ENCODE measurements at places on chromosomes 11 and 22.

DNA sequence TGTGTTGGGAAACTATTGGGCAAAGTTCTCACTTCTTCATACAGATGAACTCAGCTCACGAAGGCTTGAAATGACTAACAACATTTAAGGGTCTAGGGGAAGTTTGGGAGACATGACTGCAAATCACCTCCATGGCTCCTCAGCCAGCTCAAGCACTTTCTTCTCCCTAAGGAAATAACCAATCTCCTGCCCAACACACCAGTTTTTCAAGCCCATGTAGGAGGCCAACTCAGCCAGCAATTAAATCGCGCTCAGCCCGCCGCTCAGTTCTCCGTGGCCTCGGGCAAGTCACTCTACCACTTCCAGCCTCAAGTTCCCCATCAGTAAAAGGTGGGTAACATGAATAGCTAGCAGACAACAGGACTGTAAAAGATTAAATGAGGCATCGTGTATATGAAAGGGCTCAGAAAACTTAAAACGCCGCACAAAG, 796 bp downstream of the POLDIP3 start:
- DNase-seq, result no peak

- no peak for DNase-seq
These were observed 82.0 kb upstream of the SC5D start for GRCh38 chr11:121210445-121211080.

DNA sequence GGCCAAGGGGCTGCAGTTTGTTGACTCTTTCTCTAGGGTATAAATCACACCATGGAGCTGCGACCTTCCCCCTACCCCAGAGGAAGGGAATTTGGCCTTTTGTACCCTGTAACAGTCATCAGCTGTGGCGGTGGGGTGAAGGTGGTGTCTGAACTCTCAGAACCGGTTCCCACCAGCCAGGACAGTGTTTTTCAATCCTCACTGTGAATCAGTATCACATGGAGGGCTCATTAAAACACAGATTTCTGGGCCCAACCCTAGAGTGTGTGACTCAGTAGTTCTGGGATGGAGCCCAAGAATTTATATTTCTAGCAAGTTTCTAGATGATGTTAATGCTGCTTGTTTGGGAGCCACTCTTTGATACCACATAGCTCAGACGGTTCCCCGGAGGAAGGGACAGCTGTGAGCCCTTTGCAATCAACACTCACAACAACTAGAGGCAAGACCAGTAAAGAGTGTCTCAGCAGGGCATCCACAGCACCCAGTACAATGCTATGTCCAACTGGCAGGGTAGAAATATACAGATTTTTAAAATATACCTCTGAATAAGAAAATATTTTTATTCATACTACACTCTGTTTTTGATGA, 43.9 kb upstream of the FAT3 start:
- DNase-seq, result no peak

- DNase-seq, result peak; percentile 43
These were observed 1.2 kb downstream of the MRPL17 start for GRCh38 chr11:6681949-6682348.

DNA sequence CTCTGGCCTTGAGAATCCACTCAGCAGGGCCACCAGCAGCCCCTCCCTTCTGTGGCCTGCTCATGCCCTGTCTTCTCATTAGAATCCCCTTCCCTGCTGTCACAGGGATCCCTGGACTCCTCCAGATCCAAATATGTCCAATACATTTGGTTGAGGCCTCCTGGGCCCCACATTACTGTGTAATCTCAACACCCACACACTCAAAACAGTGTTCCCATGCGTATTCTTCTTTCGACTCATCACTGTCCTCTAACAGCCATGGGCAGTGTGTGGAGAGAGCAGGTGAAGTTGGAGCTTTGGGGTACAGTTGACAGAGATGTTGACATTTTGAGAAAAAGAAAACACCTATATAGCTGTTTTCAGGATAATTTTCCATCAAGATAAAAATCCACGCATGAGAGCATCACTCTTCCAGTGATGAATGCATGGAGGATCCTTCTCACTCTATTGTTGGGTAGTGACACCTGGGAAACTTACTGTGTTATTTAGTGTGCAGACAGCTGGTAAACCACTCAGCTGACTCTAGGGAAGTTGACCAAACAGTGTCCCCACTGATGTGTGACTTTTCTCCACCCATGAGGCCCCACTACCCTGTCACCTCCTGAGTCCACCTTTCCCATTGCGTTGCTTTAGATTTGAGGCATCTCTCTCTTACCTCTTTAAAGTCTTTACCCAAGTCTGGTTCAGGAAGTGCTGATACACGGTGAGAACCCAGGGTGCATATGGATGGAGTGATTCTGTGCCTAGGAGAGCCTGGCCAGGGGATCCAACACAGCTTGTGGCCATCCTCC, 28.7 kb upstream of the VPREB1 start:
- no peak for DNase-seq

DNA sequence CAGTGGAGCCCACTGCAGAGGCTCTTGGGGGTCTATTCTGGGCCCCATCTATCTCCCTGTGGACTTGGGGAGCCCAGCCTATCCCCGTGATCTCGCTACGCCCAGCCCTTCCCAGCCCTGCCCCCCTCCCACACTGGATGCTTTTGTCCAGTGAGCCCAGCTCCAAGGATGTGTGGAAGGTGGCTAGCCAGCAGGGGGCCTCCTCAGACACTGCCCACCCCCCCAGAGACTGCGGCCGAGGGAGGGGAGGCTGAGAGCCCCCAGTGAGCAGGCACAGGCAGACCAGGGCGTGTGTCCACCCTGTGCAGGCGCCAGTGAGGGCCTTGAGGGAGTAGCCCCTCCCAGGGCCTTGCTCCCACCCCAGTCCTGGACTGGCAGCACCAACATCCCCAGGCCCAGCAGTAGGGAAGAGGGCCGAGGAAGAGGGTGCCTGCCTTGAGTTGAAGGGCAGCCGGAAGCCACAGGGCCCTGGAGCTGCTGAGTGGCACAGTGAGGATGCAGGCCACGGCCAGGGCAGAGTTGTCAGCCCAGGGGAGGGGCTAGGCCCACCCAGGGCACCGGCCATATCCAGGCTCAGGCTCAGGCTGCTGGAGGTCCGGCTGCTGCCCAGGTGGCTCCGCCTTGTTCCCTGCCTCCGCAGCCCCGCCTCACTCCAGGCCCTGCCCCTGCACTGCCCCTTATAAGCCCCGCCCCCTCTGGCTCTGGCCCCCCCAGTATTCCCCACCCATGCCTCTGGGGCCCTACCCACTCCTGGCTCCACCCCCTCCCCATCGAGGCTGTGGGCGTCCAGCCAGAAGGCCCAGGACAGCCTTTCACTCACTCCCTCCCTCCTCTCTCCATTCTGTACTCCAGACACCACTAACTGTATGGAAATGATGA, 28.0 kb downstream of the MOB2 start:
- DNase-seq, result peak; percentile 15

DNA sequence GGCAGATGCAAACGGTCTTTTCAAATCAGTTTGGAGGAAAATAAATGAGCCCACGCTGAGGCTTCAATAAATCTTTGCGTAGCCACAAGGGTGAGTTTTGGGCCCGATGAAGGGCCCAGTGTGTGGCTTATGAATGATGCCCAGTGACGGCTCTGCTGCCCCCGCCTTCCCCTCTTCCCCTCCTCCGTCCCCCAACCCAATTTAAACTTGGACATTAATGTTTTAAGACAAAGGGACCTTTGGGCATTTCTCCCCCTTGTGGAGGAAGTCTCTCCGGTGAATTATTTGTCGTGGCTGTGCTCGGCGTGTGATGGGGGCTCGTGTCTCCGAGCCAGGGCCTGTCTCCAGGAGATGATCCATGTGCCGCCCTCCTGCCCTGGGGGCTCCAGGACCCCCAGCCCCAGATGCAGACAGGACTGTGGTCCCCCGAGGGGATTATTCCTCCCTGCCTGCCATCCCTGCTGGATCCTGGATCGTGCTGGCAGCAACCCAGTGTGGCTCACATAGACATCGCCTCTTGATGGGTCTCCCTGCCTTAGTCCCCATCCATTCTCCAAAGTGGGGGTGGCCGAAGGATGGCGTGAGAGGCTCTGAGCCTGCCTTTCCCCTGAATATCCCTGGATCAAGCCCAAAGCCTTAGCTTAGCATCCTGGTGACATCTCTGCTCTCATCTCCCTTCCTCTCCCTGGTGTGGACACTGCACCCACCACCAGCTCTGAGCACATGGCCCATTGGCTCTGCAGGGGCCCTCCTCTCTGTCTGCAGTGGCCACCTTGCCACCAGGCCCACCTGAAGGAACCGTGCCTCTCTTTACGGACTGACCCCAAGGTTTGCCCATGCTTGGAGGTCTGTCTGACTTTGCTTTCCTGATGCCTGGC, 56.4 kb downstream of the SMIM38 start:
- no peak for DNase-seq

DNA sequence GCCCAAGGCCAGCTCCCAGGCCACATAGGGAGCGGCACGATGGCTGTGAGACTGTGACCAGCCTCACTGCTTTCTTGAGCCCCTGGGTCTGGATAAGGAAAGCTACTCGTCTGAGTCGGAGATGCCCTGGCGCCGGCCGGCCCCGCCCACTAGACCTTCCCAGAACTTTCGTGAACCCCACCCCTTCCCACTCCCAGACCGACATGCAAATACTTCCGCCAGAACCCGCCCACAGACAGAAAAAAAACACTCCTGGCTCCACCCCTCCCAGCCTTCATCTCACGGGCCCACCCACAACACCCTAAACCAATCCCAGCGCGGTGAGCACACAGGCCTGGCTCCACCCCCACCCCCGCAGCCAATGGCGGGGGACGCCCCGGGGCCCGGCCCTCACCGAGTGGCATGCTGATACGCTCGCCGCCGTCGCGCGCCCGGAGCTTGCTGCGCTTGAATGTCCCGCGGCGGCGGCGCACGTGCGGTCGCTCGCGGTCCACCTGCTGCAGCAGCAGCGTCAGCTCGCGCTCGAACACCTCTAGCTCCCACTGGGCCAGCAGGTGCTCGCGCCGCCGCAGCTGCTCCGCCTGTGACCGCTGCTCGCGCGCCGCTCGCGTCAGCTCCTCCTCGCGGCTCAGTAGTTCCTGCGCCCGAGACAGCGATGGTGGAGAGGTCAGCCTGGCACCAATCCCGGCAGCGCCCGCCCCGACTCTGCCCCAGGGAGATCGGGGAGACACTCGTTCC, 7.0 kb downstream of the MAP3K11 start:
- no peak for DNase-seq

GRCh38 chr11:126598344-126599216, 243.1 kb downstream of the ST3GAL4 start:
- DNase-seq, result no peak

Measured in KBM-7 (cell line).